ENCODE measurements at places on chromosomes 12 and 14.

- H3K4me3 ChIP-seq: no peak overlapping the region
- peak; percentile 73 for DNase-seq
- no peaks in the 10 kb centered on the region for H3K36me3 ChIP-seq
- peak overlapping the region; percentile 42 for H3K27ac ChIP-seq
- peaks cover 27% of the 10 kb centered on the region for H3K27me3 ChIP-seq
These were observed 201.9 kb downstream of the PHETA1 start for GRCh38 chr12:111166779-111167540.

GRCh38 chr14:92712654-92713051, 35.8 kb downstream of the LGMN start:
- no peak for DNase-seq
- H3K4me1 ChIP-seq: no peaks in the 10 kb centered on the region
- no peak overlapping the region for H3K27ac ChIP-seq
- H3K36me3 ChIP-seq: peaks cover 79% of the 10 kb centered on the region
- H3K27me3 ChIP-seq: no peaks in the 10 kb centered on the region

DNA sequence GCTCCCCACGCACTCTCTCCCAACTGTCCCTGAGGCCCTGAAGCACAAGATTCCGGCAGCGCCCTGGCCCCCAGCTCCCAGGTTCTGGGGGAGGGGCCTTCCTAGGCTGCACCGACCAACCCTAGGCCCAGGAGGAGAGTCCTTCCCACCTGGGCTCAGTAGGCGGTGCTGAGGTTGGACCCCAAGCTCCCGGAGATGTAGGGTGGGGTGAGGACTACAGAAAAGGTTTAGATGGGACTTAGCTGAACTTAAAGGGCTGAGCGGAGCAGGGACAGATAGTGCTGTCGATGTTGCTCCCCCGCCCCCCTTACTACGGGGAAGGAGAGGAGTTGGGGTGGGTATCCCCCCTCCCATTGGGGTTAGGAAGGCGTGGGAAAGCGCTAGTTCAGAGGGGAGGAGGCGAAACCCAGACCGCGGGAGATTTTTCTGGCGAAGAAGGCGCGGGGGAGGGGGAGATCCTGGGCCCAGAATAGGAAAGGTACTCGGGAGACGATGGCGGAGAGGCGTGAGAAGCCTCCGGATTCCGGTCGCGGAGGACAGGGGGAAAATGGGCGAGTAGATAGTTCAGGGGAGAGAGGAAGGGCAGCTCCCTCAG, 4.2 kb upstream of the BAZ2A start:
- H3K4me3 ChIP-seq: peak overlapping the region; percentile 87
- peaks cover 92% of the 10 kb centered on the region for H3K4me1 ChIP-seq
- no peak for DNase-seq
- peaks cover 22% of the 10 kb centered on the region for H3K36me3 ChIP-seq
- H3K27me3 ChIP-seq: no peaks in the 10 kb centered on the region
- peak overlapping the region; percentile 97 for H3K27ac ChIP-seq

DNA sequence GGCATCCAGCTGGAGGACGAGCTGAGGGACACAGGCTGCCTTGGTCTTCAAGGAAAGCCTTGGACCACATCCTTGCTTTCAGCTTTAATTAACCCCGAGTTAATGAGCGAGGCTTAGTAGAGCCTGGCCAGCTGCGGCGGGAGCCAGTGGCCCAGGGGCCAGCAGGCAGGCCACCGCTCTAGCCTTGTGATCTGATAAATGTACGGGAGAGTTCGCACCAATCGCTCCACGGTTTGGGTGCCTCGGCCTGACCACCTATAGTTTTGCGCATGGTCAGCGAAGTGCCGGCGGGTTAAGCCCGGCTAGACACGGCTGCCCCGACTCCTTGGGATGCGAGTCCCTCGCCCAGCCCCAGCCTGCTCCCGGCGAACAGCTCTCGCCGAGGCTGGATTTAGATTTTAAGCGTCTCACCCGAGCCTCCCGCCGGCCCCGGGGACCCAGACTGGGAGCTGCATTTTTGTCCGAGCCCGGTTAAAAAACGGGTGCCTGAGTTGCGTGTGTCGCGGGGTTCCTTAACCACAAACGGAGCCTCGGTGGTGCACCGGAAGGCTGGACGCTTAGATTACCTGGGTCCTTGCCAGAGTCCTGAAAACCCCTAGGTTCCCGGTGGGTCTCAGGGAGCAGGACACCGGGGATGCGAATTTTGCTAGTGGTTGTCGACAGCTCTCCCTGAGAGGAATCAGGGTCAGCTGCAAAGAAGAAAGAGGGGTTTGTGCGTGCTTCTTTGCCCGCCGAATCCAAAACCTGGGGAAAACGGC, 2.9 kb upstream of the HOXC12 start:
- H3K27me3 ChIP-seq: peaks cover 100% of the 10 kb centered on the region
- no peak overlapping the region for H3K27ac ChIP-seq
- peaks cover 12% of the 10 kb centered on the region for H3K4me1 ChIP-seq
- H3K4me3 ChIP-seq: no peak overlapping the region
- no peak for DNase-seq

DNA sequence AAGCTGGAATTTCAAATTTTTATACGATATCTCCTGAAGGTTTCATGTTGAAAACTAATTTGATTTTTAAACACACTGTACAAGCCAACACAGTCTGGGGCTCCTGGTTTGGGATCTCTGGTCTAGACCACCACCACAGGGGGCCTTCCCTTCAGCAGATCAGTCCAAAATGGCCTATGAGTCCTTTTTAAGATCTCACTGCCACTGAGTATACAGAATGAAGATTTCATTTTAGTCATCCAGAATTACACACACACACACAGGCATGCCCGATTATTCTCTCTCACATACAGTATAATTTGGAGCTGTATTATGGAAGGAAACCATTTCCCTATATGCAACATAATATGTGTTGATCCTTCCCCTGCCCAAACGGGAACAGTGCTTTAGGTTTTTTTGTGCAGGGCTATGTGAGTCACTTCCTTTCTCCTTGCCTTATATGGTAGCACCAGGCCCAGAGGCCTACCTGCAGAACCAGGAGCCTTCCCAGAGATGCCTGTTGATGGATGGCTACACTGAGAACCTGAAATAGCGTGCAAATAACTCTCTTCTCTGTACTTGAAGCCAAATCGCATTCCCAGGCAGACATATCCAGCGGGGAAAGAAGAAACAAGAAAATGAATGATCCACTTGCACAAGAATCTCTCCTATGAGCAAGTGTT, 28.1 kb upstream of the WNK1 start:
- no peaks in the 10 kb centered on the region for H3K36me3 ChIP-seq
- no peaks in the 10 kb centered on the region for H3K27me3 ChIP-seq
- H3K4me3 ChIP-seq: no peak overlapping the region

DNA sequence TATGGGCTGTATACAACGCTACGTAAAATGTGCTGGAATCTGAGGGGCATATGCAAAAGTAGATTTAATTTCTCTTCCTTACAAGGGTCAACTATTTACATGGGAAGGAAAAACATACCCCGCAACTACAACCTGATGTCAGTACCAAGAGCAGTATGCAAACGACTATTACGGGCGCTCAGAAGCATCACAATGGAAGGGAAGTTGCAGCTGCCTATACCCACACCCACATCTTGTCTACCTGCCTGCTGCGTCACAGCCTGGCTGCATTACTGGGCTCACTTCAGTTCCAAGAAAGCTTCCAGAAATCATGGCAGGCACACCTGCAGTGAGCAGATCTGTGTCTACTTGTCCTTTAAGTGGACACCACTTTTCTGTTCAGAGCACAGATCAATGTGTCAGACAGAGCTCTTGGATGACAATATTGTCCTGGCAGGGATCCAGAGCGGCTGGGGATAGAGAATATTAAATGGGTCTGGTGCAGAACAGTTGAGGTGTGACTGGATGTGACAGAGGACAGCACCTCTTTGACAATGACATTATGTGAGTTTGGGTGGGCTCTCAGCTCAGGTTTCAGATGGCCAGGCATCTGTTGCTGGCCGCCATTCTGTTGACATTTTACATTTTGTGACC, 41.5 kb upstream of the GNG2 start:
- no peak overlapping the region for H3K4me3 ChIP-seq
- no peaks in the 10 kb centered on the region for H3K4me1 ChIP-seq
- no peaks in the 10 kb centered on the region for H3K36me3 ChIP-seq
- H3K27ac ChIP-seq: no peak overlapping the region

DNA sequence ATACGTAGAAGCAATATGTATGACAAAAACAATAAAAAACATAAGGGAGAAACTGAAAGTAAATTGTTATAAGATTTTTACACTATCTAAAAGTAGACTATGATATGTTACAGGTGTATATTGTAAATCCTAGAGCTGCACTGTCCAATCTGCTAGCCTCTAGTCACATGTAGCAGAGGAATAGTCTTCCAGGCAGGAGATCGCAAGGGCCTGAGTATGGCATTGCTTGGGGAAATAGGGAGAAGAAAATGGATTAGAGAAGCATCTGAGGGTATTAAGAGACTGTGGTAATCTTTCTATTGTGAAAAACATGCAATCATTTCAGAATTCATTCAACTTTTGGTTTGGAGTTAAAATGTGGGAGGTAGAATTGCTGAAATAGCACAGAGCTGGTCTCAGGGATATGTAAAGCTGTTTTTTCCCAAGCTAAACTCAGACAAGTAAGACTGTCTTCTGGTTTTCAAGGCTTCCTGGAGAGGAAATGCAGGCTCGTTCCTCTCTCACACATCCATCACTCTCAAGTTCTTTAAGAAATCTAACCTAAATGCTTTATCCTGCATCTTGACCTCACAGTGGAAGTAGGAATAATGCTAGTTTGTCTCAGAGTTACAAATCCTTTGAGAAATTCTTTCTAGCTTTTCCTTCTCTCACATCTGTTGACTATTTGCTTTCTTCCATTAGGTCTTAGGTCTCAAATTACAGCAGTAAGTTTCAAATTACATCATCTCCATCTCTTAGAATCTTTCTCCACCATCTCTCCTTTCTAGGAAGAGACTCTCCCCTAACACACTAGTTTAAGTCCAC, 7.6 kb upstream of the CCDC184 start:
- H3K4me3 ChIP-seq: no peak overlapping the region
- H3K36me3 ChIP-seq: no peaks in the 10 kb centered on the region
- H3K27ac ChIP-seq: peak overlapping the region; percentile 37
- no peaks in the 10 kb centered on the region for H3K4me1 ChIP-seq
- H3K27me3 ChIP-seq: peaks cover 51% of the 10 kb centered on the region

DNA sequence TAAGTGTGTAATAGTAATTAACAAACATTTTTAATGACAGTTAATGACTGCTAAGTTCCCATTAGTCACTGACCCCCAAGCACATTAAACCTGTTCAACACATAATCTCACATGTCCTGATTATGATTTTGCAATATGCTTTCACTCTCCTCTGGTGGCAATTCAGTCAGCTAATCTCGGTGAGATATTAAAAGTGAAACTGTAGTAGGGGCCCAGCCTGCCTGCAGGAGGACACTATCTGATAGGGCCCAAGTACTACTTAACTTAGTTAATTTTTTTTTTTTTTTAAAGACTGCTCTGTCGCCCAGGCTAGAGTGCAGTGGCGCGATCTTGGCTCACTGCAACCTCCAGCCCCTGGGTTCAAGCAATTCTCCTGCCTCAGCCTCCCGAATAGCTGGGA, 48.8 kb downstream of the CIT start:
- no peaks in the 10 kb centered on the region for H3K4me1 ChIP-seq
- DNase-seq: no peak
- no peak overlapping the region for H3K27ac ChIP-seq

GRCh38 chr14:82394916-82395315, 861.3 kb upstream of the SEL1L start:
- H3K36me3 ChIP-seq: no peaks in the 10 kb centered on the region
- DNase-seq: no peak
- no peak overlapping the region for H3K27ac ChIP-seq
- H3K4me1 ChIP-seq: no peaks in the 10 kb centered on the region
- H3K27me3 ChIP-seq: no peaks in the 10 kb centered on the region

DNA sequence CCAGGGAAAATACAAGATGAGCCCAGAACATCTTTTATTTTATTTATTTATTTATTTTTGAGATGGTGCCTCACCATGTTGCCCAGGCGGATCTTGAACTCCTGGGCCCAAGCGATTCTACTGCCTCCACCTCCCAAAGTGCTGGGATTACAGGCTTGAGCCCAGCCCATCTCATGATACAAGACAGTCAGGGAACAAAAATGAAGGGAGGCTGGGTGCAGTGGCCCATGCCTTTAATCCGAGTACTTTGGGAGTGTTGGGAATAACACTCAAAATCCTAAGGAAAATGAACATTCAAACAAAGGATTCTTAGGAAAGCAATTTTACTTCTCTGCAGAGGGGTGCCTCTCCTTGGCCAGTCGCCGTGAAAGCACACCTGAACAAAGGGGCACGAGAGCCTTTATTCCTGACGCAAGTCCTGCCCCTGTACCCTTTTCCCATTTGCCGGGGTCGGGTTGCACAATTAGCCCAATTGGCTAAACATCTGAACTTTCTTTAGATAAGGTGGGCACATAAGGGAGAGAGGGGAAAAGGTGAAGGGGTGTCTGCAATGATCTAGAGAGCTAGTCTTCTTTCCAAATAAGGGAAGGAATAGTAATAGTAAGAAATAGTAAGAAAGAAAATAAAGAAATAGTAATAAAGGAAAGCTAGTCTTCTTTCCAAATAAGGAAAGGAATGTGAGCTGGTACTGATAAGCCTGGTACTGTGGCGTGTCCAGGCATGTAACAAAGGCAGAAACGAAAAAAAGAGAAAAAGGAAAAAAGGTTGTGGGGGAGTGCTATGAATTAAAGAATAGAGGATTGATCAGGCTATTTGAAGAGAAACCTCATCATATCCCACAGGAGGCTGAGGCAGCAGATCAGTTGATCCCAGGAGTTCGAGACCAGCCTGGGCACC, 13.4 kb downstream of the NCAPD2 start:
- DNase-seq: no peak
- no peak overlapping the region for H3K4me3 ChIP-seq
- peaks cover 36% of the 10 kb centered on the region for H3K36me3 ChIP-seq
- H3K4me1 ChIP-seq: no peaks in the 10 kb centered on the region
- H3K27me3 ChIP-seq: no peaks in the 10 kb centered on the region

- H3K36me3 ChIP-seq: no peaks in the 10 kb centered on the region
- H3K27ac ChIP-seq: no peak overlapping the region
- H3K4me3 ChIP-seq: no peak overlapping the region
- H3K4me1 ChIP-seq: peaks cover 4% of the 10 kb centered on the region
- peaks cover 7% of the 10 kb centered on the region for H3K27me3 ChIP-seq
These were observed 61.8 kb downstream of the GLT1D1 start for GRCh38 chr12:128914908-128915563.

DNA sequence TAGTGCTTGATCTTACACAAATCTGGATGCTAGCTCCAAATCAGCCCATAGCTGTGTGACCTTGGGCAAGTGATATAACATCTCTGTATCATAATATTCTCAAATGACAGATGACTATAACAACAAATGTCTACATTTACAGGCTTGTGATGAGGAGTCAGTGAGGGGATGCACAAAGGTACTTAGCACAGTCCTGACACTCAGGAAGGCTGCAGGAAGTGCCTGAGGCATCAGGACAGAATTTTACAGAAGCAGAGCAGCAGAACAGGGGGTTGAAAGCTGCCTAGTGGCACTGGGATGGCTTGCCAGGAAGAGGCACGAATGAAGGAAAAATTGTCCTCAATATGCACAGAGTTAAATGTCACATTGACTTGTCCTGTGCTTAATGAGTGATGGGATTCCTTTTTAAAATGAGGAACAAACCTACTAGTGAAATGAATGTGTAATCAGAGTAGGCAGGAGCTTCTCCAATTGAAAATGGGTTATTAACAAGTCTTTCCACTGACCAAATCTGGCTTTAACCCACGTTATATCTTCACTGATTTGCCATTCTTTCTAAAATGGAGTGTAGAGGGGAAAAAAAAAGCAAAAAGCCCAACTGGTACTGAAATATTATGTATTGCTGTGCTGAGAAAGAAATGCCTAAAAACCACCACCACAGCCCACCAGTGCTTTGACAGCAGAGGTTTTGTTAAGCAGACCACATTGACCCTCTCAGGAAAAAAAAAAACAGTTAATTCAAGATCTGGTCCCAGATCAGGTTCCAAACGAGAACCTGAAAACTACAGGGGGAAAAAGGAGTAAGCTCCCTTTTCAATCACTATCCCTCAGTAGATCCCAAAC, 11.6 kb downstream of the BTG1 start:
- H3K27ac ChIP-seq: peak overlapping the region; percentile 72
- H3K36me3 ChIP-seq: no peaks in the 10 kb centered on the region
- H3K4me3 ChIP-seq: peak overlapping the region; percentile 26
- DNase-seq: no peak
